ENCODE measurements at places on chromosomes 4 and X.
A peak's percentile ranks its signal among the peaks of the same experiment; 100 is the strongest.

DNA sequence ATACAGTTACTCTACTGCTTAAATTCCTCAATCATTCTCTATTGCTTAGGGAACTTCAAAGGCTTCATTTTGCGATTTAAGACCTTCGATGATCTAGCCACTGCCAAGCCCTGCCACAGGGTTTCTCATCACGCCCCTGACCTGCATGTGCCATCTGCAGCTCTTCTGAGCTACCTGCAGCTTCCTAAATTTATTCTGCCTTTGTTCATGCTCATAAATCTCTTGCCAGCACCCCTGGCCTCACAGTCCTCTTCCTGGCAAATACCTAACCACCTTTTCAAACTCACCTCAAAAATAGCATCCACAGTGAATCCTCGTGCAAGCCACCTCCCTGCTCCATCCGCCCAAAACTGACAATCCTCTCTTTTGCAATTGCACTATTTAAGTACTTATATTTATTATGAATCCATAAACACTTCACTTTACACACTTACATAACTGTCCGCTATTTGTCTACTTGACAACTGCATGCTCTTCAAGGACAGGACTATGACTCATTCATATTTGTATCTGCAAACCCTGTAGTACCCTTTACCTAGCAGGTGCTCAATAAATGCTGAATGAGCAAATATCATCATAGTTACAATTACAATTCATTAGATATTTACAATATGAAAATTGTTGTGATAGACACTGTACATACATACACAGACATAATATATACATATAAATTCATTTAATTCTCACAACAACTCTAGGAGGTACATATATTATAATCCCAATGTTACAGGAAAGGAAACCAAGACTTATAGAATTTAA lies 280.0 kb upstream of the RASGEF1B start:
- no peak for DNase-seq

- no peak for DNase-seq
Measured at GRCh38 chr4:17468619-17469221, 43.2 kb downstream of the QDPR start.

DNA sequence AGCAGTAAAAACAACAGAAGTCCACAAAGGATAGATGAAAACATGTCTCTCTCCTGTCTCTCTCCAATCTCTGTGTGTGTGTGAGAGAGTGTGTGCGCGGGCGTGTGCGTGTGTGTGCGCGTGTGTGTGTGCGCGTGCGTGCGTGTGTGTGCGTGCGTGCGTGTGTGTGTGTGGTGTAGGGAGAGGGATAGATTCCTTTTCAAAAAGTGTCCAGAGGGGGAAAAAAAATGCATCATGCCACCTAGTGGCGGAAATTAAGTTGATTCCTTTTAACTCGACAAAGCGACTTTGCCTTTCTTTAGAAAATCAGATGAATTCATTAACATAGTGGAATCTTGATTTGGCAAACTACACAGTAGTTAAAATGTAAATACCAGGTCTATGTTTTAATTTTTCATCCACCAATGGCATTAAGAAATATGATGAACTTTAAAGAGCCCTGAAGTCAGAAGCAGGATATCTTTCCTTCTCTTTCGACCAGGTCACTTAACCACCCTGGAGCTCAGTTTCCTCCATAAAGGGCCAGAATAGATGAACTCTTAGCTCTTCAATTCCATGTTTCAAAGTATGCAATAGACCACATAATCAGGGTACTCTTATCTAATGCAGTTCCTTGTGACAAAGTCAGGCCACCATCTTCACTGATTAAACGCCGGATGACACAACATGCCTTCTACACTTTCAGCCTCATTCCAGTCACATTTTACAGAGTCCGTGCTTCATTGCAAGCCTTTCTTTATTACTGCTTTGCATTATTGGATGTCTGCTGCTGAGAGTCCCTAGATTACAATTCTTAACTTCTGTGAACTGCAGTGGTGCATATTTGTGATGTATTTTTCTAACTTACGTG lies 162.8 kb downstream of the FBXO8 start:
- no peak for DNase-seq

DNA sequence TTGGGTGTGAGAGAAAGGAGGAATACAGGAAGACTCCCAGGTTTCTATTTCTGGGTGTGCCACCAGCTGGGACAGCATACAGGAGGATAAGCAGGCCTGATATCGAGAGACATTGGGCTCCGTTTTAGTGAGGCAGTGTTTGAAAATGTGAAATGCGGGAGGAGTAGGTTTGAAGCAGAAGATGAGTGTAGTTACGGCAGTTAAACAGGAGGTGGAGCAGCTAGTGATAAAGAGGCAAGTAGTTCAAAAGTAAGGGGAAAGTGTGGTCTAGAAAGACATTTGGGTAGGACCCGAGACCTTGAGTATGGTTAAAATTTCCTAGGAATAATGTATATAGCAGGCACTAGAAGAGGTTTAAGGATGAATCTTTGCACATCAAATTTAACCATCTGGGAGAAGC lies 42.4 kb downstream of the DCUN1D4 start:
- DNase-seq = no peak

- DNase-seq = peak; percentile 33
Measured at GRCh38 chrX:49884290-49884862, 5.1 kb downstream of the USP27X start.

- DNase-seq = no peak
Measured at GRCh38 chr4:144574000-144574399, 72.0 kb upstream of the HHIP start.

DNA sequence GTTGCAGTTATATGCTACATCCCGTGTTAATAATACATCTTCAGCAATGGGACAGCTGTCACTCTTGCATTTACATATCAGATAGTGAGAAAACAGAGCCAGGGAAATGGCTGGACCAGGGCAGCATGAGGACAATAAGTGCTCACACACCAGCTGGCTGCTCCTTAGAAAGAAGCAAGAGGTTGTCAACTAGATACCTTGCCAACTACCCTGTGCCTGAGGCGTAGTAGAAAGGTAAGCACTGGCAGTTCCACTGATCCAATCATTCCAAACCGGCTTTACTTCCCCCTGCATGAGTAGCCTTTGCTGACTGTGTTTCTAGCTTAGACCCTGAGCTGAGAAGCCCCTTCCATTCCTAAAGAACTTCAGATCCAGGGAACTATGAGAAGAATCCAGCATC lies 52.2 kb upstream of the FGF13 start:
- DNase-seq = no peak

- no peak for DNase-seq
Measured at GRCh38 chr4:3349116-3349515, 56.3 kb downstream of the RGS12 start.

DNA sequence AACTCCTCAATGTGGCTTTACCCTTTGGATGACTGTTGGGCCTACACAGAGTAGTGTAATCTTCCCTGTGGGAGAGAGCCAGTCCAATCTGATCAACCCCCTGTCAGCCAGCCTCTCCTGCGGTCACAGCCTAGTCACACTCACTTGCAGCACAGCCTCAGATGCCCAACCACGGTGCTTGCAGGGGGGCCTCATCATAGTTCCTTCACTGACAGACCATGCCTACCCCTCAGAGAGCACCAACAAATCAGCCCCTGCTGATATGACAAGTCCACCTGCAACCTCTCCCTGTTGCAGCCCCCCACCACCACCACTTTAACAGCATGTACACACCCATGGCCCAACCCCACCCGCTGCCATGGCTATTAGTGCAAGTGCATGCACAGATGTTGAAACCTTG lies 146.8 kb downstream of the HMGN5 start:
- DNase-seq = no peak

DNA sequence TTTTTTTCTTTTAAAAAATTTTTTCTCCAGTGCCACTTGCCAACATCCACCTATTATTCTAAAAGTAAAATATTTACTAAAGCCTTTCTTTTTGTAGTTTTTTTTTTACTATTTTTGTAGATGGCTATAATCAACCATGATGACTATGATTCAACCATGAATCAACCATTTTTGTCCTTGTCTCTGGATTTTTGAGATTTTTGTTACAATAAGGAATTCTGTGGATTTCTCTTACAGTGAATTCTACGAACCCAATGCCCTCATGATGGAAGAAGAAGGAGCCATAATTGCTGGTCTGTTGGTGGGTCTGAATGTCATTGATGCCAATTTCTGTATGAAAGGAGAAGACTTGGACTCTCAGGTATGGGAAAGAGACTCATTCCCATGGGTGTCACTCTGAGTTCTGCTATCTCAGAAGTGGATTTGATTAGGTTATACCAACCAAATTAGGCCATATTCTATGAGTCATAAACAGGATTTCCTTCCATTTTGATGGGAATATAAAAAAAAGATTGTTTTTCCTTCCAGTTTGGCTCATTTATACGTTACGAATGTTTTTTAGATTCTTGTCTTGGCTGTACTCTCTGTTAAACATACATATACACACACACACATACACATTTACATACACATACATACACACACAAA lies 46.7 kb downstream of the RUFY3 start:
- no peak for DNase-seq

DNA sequence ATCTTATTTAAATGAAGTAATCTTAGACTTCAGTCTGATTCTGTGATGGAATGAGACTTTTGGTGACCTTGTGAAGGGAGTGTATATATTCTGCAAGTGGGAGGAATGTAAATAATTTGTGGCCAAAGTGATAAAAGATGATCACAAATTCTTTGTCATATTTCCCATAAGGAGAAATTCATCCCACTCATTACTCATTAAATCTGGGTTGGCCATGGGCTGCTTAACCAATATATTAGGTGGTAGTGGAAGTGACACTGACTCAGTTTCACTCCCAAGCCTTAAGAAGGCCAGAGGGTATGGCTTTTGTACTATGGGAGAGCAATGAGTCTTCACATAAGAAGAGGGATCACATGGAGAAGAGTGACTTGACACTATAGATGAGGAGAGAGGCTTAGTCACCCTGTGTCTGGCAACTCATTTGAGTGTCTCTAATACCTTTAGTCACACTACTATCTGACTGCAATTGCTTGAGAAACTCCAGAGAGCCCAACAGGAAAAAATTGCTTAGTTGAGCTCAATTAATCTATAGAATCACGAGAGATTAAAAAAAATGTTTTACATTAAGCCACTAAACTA lies 408.2 kb upstream of the PITX2 start:
- DNase-seq = no peak

- DNase-seq = no peak
Measured at GRCh38 chrX:103783196-103783595, 6.6 kb downstream of the PLP1 start.

- DNase-seq = no peak
Measured at GRCh38 chrX:30488092-30488491, 89.5 kb downstream of the TASL start.

GRCh38 chrX:105543283-105543682 lies 279.1 kb upstream of the NRK start:
- no peak for DNase-seq

- no peak for DNase-seq
Measured at GRCh38 chrX:11341274-11342201, 48.3 kb downstream of the AMELX start.

DNA sequence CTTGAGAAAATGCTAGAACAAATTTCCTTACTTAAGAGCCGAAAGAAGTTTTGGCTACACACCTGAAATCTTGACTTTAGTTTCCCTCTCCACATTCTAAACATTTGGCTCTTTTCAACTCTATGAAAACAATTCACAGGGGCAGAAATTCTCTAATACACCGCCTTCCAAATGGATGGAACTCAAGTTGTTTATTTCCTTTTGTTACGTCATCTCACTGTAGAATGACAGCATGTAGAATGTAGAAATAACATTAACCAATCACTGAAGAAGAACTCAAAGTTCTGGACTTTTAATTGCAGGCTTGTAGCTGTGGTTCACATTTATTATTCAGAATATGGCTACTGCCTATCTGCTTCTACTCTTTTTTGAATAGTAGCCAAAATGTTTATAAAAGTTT lies 1.9 kb downstream of the DMP1 start:
- DNase-seq = no peak

DNA sequence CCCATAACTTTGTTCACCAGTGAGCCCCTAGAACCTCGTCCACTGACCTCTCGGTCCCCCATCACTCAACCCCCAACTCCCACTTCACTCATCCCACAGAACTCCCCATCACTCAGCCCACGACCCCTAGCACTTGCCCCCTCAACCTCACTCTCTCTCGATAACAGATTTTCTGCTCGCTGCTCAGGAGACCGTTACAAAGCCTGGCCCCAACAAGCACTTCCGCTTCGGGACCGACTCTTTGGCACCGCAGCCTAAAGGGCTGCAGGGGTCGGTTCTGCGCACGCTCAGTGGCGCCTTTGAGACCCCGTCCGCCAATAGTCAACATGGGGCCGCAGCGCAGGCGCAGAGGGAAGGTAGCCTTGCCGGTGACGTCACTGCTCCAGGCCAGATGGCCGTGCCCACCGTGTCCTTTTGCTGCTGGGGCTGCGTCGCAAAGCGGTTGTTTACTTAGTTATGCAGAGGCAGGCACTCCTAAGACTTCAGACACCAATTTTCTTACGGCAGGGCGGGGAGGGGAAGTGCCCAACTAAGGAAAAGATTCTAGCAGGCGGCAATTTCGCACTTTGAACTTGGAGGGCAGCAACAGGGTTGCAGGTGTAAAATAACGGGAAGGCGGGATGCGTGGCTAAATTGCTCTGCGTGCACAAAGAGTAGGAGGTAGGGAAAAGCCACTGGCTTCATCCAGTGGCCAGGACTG lies at the start of gene ZNF182:
TSS of gene ZNF182 (minus strand) at position 232 of the 700 bp plus-strand sequence. CDS start 1,380 bp downstream, outside the sequence.
- peak; percentile 79 for DNase-seq

- DNase-seq = no peak
Measured at GRCh38 chr4:145912376-145912775, 26.2 kb downstream of the ZNF827 start.

- DNase-seq = no peak
Measured at GRCh38 chrX:155237719-155238118, 21.5 kb downstream of the VBP1 start.

- no peak for DNase-seq
Measured at GRCh38 chr4:123846561-123846960, 450.0 kb downstream of the SPRY1 start.

GRCh38 chr4:37639551-37640285 lies 46.5 kb downstream of the RELL1 start:
- no peak for DNase-seq

- DNase-seq = no peak
Measured at GRCh38 chr4:71136071-71136470, 142.6 kb downstream of the DCK start.

DNA sequence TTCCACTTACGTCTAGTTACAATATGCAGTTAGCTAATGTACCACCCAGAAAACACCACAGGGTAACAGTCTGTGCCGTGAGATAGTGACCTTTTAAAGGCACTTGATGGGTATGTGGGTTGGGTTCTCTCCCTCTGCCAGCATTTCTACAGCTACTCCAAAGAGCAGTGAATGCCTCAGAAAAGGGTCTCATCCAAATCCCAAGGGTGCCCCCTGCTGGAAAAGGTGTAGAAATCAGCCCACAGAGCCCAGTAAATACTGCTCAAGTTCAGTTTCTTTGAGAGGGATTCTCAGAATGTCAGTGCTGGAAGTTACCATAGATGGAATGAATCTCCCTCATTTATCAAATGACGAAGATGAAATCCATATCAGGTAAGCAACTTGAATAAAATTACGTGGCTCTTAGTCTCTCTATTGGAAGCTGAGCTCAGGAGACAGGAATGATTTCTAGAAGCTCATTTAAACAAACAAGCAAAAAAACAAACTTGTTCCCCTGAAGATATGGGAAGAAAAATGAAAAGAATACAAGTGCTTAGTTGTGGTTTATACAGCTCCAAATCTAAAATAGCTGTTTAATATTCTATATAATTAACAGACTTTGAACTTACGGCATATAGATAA lies 9.5 kb downstream of the RNF175 start:
- peak; percentile 45 for DNase-seq

Measured in stimulated activated CD4-positive, alpha-beta T cell treated with anti-CD3 and anti-CD28 coated beads, Interleukin-1b, Interleukin-23, amount 100 ng/mL, for 24 hours (primary cell).